CD4-positive, alpha-beta T cell treated with Interleukin-21 for 1 hour (primary cell): ENCODE measurements at places on chromosomes 5 and 9.

DNA sequence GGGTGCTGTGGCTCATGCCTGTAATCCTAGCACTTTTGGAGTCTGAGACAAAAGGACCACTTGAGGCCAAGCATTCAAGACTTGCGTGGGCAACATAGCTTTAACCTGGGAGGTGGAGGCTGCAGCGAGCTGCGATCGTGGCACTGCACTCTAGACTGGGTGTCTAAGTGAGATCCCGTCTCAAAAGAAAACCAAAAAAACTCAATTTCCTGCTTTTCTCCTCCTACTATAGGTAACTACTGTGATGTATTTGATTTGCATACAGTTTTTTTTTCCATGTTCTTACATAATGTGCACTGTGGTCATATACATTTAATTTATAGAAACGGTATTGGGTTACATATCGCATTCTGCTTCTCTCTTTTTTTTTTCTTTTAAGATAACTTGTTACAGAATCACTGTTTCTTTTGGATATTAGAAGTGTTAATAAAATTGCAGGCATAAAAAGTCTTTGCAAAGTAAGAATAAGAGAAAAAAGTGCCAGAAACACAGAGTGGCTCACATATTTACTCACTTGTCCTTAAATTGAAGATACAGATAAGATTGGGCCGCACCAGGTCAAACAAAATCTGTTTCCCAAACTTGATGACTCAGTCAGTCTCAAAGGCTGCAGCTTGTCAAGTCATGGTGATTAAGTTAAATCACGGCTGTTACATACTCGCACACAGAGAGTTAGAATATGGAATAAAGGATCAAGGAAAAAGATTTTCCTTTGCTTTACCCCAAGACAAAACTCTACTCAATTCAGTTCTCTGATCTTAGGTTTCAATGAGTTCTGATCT, 2.0 kb upstream of the PTGR1 start:
- DNase-seq: no peak

DNA sequence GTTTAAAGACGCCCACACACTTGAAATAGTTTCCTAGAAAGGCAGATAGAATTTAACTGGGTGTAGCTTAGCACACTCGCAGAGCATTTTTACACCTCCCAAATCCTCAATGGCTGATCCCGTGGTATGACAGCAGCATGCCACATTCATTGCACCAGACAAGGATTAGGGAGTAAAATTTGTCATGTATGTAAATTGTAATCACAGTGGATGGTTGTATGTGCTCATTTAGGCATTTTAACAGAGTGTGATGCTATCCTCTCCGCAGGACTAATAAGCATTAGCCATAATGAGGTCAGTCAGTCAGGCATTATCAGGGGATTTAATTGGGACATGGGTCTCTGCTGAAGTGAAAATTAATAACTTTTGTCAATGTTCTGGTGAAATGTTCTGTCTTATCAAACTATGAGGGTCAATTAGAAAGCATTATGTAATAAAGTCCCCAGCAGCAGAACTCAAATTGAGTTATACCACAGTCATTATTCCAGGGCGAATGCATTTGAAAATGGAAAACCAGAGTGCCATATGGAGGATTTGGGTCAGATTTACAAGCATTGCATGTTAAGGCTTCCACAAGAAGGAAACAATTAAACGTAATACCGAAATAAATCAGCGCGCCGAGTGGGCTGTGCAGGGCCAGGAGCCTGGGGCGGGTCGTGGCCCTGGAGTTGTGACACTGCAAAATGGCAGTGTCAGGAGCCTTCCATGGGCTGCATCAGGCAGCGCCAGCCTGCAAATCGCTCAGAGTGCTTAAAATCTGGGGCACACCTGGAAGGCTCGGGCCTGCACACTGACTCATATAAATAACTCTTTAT, 602.2 kb downstream of the BNC2 start:
- DNase-seq: no peak

GRCh38 chr5:75664979-75665378, 52.3 kb downstream of the POC5 start:
- DNase-seq: no peak

GRCh38 chr9:81671880-81672280, 17.5 kb downstream of the TLE1 start:
- DNase-seq: no peak

DNA sequence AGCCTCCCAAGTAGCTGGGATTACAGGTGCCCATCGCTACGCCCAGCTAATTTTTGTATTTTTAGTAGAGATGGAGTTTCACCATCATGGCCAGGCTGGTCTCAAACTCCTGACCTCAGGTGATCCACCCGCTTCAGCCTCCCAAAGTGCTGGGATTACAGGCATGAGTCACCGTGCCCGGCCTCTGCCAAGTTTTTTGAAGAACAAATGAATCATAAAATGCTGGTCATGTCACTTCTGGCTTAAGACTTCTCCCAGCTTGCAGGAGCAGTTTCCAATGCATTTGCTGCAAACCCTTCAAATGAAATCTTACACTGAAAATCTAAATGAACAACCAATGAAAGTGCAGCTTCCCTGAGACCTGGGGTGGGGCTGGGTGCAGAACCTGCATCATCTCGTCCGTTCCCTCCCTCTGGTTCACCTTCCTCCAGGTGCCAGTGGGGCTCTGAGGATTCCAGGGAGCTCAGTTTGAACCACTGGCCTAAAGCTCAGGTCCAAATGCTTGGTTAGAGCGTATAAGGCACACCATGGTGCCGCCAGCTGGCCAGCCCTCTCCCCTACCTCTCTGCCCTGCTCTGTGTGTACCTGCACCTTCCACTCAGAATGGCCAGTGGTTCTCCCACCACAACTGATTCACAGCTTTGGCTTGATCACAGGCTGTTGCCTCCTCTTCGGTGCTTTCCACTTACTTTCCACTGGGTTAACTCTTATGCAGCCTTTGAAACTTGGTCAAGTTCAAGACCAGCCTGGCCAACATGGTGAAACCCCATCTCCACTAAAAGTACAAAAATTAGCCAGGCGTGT, 39.8 kb upstream of the FUBP3 start:
- DNase-seq: no peak

DNA sequence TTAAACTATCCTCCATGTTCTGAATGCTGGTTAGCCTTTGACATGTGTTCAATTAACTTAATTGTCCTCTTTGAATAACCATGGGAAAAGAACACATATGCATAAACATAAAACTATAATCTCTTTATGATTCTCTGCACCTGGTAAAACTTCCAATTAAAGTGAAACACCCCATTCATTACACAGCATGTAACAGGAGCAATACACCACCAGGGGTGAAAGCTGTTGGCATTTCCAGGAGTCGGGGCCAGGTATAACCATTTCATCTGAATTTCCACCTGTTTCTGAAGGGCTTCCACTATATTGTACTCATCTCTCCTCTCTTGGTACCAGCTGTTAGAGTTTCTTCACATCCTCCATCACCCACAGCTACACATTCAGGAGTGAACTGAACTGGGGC, 303.8 kb downstream of the EDIL3 start:
- no peak for DNase-seq

GRCh38 chr9:129898185-129898584, 62.9 kb downstream of the USP20 start:
- DNase-seq: no peak

- peak; percentile 65 for DNase-seq
These were observed 28.3 kb upstream of the TGFBR1 start for GRCh38 chr9:99076483-99077171.

- no peak for DNase-seq
These were observed 194.1 kb upstream of the EFNA5 start for GRCh38 chr5:107864793-107865192.

GRCh38 chr5:128920345-128921215, 44.7 kb upstream of the SLC27A6 start:
- DNase-seq: no peak

- no peak for DNase-seq
These were observed 256.4 kb downstream of the ICE1 start for GRCh38 chr5:5678909-5679308.
